Non-pigmented ciliary epithelial cell (primary cell): ENCODE measurements at places on chromosomes 4 and X.

- DNase-seq, result peak; percentile 35
Observed at GRCh38 chrX:8139716-8140115, 31.4 kb downstream of the VCX2 start.

DNA sequence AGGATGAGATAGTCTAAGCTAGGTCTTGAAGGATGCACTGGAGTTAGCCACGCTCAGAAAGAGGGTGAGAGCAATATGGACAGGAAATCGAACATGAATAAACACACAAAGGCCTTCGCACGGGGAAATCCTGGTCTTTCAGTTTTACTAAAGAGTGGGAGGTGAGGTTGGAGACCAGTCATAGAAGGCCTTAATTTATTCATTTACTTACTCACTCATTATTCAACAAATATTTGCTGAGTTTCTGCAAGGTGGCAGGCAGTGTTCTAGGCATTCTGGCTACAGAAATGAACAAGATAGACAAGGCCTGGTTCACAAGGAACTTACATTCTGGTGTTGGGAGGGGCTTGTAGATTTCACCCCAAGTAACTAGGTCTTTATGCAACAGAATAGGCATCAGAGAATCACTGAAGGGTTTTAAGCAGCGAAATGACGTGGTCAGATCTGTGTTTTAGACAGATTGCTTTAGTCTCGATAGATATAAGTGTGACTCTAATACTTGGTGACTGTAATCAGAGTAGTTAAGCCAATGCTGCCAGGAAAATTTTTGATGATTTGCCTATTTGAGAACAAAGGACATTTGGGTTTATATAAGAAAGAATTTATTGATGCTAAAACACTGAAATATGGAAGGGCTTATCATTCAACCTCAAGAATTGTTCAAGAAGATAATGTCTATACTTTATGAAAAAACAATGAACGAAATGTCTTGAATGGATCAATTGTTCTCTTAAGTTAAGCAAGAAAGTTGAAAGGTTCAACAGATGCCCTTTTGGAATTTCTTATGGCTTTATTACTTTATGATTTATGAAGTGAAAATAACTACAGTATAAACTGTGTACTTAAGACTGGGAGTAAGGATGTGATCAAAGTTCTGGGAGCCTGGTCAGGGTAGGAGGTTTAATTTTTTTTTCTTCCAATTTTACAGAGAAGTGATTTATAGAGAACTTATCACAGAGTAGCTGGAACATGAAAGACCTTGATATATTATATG lies 184.4 kb upstream of the CASK start:
- no peak for DNase-seq

- no peak for DNase-seq
Observed at GRCh38 chr4:127211650-127212560, 420.9 kb upstream of the INTU start.

DNA sequence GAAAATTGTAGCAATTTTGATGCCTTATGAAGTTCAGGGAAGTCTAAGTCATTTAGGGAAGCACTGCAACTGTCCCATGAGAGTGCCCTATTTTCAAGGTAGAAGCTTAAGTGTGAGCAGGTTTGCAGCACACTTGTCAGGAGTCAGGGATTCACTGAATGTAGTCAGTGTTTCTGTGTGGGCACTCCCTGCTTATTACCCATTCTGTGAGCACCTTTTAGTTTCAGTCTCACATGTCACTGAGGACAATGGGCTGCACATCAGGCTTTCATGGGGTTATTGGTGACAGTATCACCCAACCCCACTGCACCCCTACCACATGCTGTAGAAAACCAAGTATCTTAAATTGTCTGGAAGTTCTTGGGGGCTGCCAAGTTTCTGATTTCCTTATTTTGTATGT lies 2.9 kb upstream of the CCNG2 start:
- no peak for DNase-seq

DNA sequence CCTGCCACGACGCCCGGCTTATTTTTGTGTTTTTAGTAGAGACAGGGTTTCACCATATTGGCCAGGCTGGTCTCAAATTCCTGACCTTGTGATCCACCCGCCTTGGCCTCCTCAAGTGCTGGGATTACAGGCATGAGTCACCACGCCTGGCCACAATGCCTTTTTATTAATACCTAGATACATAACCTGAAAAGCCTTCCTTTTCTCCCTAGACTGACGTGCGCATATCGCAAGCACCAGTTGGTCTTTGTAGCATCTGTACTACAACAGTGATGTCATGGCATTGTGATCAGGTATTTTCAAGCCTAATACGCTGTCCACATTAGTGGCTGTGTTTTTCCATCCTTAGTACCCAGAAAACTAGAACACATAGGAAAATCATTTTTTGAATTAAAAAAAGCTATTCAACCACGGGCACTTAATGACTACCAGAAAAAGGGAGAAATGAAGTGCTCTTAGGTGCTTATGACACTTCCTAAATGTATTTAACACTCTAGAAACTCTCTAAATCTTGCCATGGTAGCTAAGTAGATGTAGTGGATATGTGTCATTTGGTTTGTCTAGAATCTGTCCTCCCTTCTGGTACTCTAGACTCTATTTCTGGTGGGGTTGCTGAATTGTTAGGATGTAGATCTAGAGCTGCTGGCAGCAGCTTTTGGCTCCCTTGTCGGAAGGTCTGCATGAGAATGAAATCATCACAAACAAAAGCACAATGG lies 707.8 kb downstream of the STIM2 start:
- DNase-seq, result no peak

- no peak for DNase-seq
Observed at GRCh38 chrX:39000802-39001201, 199.5 kb downstream of the MID1IP1 start.
